ENCODE measurements at places on chromosomes 16 and 17.

DNA sequence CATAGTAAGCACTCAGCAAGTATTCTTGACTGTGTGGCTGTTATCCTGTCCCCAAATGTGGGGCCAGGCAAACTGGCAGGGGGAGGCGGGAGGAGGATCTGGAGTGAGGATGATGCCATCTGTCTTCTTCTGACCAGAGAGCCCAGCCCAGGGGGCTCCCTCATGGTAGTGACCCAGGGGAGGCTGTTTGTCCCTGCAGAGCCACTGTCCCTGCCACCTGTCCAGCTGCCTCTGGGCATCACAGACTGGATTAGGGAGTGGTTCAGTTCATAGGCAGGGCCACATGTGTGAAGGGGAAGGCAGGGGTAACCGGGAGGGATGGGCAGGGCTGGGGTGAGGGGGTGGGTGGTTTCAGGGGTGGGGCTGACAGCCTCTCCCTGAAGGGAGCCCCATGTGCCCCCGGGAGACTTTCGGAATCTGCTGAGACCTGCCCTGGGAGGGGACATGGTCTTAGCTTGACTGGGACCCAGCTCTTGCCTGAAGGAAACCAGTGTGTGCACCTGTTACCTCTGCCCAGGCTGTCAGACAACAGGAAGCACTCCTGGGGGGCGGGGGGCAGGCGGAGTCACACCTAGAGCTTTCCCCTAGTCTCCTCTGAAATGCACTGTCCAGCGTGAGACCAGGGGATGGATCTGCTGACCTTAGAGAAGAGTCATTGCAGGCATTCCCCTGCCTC lies 15.2 kb downstream of the ARHGAP23 start:
- DNase-seq, result no peak

DNA sequence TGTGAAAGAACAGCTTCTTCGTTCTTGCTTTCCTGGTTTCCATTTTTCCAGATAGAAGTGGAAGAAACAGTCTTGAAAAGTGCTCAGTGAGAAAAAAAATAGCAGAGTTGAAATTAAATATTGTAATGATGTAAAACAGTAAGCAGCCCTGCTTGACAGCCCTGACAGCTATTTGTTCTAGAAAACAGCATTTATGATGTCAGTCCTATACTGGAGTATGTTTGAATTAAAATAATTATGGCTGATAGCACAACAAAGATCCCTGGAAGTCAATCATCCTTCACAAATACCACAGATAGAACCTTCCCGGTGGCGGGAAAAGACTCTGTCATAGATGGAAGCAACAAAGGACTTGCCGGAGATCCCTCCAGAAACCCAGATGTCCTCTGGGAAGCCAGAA lies 298.0 kb upstream of the TNRC6C start:
- no peak for DNase-seq

GRCh38 chr16:4093495-4094126 lies 22.6 kb downstream of the ADCY9 start:
- no peak for DNase-seq

DNA sequence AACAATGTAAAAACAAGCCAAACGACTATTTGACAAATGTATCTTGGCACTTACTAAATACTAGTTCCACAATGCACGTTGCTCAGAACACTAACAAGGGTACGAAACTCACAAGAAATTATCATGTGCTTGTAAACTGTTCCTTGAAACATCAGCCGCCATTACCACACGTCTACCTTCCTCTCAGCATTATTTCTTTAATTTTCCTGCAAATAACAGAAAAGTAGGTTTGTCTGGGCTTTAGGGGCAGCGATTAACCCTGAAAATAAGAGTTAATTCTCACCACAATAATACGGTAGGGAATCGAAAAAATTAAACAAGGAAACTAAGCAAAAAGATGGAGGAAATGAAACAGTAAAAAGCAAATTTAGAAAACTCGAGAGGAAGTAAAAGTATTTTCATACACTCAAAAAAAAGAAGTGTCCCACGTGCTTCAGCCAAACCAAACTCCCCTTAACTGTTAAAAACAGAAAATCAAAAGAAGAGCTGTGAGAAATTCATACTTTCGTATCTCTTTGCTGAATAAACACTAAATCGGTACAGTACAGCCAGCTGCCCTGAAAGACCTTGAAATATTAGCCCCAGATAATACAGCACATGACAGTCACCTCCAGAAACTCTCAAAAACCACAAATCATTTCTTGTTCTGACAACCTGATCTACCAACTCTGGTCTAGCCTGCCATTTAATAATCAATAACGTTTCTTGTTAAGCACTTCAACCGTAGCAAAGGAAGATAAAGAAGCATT lies 1.2 kb downstream of the ARHGAP17 start:
- DNase-seq, result no peak

- DNase-seq, result no peak
These were observed 67.8 kb downstream of the ANKRD11 start for GRCh38 chr16:89422527-89422904.
